ENCODE measurements at places on chromosomes 3 and 15. TPM values are rescaled to one million over a fixed set of nuclear protein-coding genes. Genes with fewer than 3 reads are reported as not detected.
A peak's percentile ranks its signal among the peaks of the same experiment; 100 is the strongest.

SAXO2 gene
- total RNA-seq, result 14.3 TPM

HCLS1 gene
- total RNA-seq, result 350 TPM

C3orf52 gene
- 9.2 TPM for total RNA-seq

PPIP5K1 gene
- total RNA-seq, result 24.3 TPM

ZBBX gene
- not detected for total RNA-seq

PDE8A gene
- 17.0 TPM for total RNA-seq

WDR93 gene
- total RNA-seq, result not detected

GLCE gene
- 5.0 TPM for total RNA-seq

- H3K27me3 ChIP-seq, result no peaks in the 10 kb centered on the region
- DNase-seq, result no peak
- no peak overlapping the region for H3K4me3 ChIP-seq
- H3K36me3 ChIP-seq, result no peaks in the 10 kb centered on the region
Observed at GRCh38 chr15:45958924-45959323, 324.1 kb downstream of the SQOR start.

DNA sequence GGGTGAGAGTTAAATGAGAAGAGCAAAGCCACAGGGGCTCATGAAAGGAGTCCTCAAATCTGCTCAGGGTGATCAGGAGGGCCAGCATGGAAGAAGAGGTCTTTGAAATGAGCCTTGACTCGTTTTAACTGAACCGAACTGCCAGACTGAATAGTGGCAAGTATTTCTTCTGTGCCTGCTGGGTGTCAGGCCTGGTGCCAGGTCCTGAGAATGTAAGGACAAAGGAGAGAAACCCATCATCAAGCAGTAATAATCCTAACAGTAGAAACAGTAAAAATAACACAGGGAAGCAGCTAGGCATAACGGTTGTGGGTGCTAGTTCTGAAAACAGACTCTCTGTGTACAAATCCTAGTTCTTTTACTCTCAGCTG, 40.4 kb upstream of the SMAD3 start:
- peaks cover 16% of the 10 kb centered on the region for H3K4me1 ChIP-seq
- no peak overlapping the region for H3K27ac ChIP-seq
- H3K4me3 ChIP-seq, result no peak overlapping the region
- DNase-seq, result no peak
- peaks cover 2% of the 10 kb centered on the region for H3K27me3 ChIP-seq

- H3K4me1 ChIP-seq, result no peaks in the 10 kb centered on the region
- H3K4me3 ChIP-seq, result no peak overlapping the region
- no peaks in the 10 kb centered on the region for H3K36me3 ChIP-seq
- no peak overlapping the region for H3K27ac ChIP-seq
- no peaks in the 10 kb centered on the region for H3K27me3 ChIP-seq
Observed at GRCh38 chr3:78844307-78844706, 923.5 kb downstream of the ROBO1 start.

DNA sequence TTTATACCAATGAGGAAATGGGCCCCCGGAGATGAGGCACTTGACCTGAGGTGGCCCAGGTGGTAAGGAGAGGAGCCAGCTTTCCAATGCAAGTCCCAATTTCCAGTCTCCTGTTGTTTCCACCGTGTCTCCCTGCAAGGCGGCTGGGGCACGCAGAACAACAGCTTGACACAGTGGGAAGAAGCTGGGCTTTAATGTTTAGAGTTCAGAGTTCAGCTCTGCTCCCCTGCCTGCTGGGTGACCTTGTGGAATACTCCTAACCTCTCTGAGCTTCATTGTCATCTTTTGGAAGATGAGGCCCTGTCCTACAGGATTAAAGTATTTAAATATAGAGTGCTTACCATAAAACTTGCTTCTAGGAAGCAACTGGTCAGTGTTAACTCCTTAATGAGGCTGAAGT, 80.3 kb downstream of the SMAD3 start:
- H3K27me3 ChIP-seq, result no peaks in the 10 kb centered on the region
- H3K4me3 ChIP-seq, result no peak overlapping the region
- no peak for DNase-seq
- H3K27ac ChIP-seq, result no peak overlapping the region

DNA sequence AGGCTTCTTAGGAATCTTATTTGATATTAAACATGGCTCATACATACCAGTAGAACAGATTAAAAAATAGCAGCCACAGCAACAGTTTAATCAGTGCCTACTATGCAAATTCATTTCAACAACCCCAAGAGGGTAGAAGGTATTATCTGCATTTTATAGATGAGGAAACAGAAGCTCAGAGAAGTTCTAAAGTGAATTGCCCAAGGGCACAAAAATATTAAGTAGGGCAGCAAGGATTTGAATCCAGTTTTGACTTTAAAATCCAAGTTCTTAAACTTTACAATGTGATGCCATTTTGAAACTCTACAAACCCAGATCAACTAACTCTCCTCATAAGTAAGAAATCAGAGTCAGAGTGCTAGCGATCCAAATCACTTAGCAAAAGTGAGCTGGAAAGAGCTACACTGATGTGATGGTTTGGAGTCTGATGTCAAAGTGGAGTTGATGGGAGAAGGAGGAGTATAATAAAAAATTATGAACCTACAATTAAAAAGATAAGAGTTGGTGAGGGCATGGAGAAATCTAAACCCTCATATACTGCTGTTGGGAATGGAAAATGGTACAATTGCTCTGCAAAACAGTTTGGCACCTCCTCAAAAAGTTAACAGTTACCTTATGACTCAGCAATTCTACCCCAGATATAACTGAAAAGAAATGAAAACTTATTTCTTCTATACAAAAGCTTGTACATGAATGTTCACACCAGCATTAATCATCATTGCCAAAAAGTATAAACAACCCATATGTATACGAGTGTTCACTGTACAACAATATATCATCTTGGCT, 51.0 kb upstream of the PLXND1 start:
- H3K27ac ChIP-seq, result no peak overlapping the region
- peaks cover 4% of the 10 kb centered on the region for H3K36me3 ChIP-seq
- no peaks in the 10 kb centered on the region for H3K27me3 ChIP-seq
- peaks cover 19% of the 10 kb centered on the region for H3K4me1 ChIP-seq

DNA sequence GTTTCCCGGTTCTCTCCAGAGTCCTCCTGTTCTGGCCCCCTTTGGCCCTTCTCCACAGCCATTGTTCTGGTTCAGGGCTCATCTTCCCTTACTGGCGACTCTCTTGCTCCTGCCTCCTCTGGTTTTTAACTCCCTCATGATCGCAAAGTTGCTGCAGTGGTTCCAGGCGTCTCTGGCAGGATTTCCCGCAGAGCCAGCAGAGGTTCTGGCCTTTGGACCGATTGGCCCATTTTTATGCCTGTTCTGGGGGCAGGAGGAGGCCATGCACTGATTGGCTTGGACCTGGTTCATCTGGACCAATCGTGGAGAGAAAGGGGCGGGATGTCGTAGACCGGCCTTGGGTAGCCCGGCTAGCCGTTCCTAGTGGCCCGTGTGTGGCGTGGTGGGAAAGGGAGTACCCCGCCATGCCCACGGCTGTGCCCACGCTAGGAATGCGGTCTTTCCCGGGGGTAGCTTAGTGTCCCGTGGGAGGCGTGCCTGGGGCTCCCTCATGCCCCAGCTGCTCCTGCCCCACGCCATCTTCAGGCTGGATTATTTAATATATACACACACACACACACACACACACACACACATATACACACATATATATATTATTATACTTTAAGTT, 113.4 kb downstream of the FBLN2 start:
- peaks cover 7% of the 10 kb centered on the region for H3K27me3 ChIP-seq
- no peaks in the 10 kb centered on the region for H3K36me3 ChIP-seq
- no peak overlapping the region for H3K4me3 ChIP-seq
- peaks cover 2% of the 10 kb centered on the region for H3K4me1 ChIP-seq
- H3K27ac ChIP-seq, result no peak overlapping the region

GRCh38 chr3:194880940-194881925, 195.6 kb downstream of the FAM43A start:
- H3K27me3 ChIP-seq, result no peaks in the 10 kb centered on the region
- no peak overlapping the region for H3K27ac ChIP-seq
- peaks cover 14% of the 10 kb centered on the region for H3K4me1 ChIP-seq
- no peak for DNase-seq
- no peak overlapping the region for H3K4me3 ChIP-seq
- no peaks in the 10 kb centered on the region for H3K36me3 ChIP-seq

DNA sequence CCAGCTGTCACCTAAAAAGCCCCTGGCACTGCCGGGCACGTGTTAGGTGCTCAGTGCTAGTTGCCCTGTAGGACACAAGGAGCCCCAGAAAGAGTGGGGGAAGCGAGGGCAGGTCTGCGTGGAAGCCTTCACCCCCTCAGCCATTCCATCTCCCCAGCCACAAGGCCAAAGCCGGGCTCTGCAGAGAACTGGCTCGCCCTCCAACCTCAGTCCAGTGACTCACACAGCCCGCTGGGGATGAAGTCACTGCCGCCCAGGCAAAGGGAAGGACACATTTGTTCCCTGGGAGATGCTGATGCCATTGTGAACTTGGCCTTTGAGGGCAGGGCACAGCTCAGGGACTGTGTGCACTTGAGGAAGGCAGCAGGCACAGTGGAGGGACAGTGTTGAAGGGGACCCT, 48.1 kb downstream of the IQSEC1 start:
- no peak overlapping the region for H3K4me3 ChIP-seq
- no peaks in the 10 kb centered on the region for H3K27me3 ChIP-seq
- H3K4me1 ChIP-seq, result peaks cover 2% of the 10 kb centered on the region
- no peaks in the 10 kb centered on the region for H3K36me3 ChIP-seq
- no peak for DNase-seq

- H3K36me3 ChIP-seq, result peaks cover 70% of the 10 kb centered on the region
- H3K4me3 ChIP-seq, result no peak overlapping the region
- H3K27ac ChIP-seq, result no peak overlapping the region
- no peak for DNase-seq
- H3K27me3 ChIP-seq, result no peaks in the 10 kb centered on the region
Observed at GRCh38 chr3:177045222-177045621, 152.1 kb downstream of the TBL1XR1 start.

DNA sequence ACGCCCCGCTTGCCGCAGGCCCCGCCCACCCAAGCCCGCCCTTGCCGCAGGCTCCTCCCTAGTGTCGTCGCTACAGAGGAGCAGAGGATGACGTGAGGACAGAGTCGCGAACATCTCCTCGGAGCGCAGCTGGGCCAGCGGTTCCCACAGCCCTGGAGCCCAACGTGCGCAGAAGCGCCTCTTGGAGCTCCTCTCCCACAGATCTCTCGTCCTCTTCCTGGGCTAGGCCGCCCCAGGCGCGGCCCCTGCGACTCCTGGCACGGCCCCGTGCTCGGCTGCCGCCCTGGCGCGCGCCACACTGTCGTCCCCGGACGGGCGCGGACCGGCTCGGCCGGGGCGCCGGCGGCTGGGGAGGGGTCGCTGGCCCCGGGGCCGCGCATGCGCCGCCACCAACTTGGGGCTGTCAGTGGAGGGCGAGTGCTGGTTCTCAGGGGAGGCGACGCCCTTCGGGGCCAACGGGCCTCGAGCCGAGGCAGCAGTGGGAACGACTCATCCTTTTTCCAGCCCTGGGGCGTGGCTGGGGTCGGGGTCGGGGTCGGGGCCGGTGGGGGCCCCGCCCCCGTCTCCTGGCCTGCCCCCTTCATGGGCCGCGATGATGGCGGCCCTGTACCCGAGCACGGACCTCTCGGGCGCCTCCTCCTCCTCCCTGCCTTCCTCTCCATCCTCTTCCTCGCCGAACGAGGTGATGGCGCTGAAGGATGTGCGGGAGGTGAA, at the start of gene TRPC1:
Gene TRPC1, plus strand, starts transcription at position 67 of the 714 bp plus-strand sequence. Its CDS starts 526 bp downstream, at position 593.
- DNase-seq, result peak; percentile 39
- peak within 1 kb of the TSS; percentile 89 for H3K27ac ChIP-seq
- peaks cover 66% of the 10 kb centered on the region for H3K27me3 ChIP-seq
- H3K36me3 ChIP-seq, result peaks cover 2% of the 10 kb centered on the region
- peaks cover 14% of the 10 kb centered on the region for H3K4me1 ChIP-seq

- no peak for DNase-seq
- no peak overlapping the region for H3K27ac ChIP-seq
- peaks cover 20% of the 10 kb centered on the region for H3K27me3 ChIP-seq
- H3K36me3 ChIP-seq, result peaks cover 1% of the 10 kb centered on the region
- H3K4me1 ChIP-seq, result no peaks in the 10 kb centered on the region
- no peak overlapping the region for H3K4me3 ChIP-seq
Observed at GRCh38 chr3:12253516-12254343, 35.1 kb upstream of the PPARG start.

- no peaks in the 10 kb centered on the region for H3K27me3 ChIP-seq
- DNase-seq, result no peak
- H3K27ac ChIP-seq, result peak overlapping the region; percentile 77
- peaks cover 10% of the 10 kb centered on the region for H3K4me1 ChIP-seq
- H3K36me3 ChIP-seq, result no peaks in the 10 kb centered on the region
Observed at GRCh38 chr3:27680517-27681246, 41.4 kb downstream of the EOMES start.

DNA sequence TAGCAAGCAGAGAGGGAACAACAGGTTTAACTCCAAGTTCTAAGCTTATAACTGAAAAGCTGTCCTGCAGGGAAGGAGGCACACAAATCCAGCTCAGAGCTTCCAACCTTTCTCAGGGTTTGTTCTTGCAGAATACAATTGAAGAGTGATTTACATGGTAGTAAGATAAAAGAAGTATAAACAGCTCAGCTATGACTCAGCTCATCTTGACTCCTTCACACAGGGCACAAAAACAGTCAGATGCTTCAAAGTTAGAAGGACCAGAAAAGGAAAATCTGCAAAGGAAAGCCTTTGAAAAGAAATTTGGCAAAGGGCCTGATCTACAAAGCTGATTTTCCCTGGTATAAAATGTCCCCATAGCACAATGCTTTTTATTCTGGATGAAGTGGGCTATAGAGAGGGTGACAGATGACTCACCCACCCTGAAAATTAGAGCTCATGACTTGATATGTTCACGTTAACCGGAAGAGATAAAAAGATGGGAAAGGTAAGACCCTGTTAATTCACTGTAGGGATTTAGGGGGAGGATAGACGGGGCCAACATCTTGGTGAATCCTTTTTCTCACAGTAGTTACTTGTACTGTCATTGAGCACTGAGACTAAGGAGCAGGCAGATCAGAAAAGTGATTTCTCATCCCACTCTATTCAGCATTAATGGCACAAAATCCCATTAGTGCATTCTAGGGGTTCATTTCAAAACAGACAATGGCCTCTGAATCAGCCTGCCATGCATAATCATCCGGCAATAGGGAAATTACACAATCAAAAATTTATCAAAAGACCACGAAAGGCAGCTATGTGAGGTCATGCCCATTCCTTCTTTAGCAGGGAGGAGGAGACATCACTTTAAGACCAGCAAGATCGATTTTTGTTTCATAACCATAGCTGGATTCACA, 143.5 kb downstream of the GAP43 start:
- H3K36me3 ChIP-seq, result no peaks in the 10 kb centered on the region
- DNase-seq, result no peak
- peaks cover 2% of the 10 kb centered on the region for H3K27me3 ChIP-seq
- no peak overlapping the region for H3K27ac ChIP-seq
- no peaks in the 10 kb centered on the region for H3K4me1 ChIP-seq

- H3K27ac ChIP-seq, result no peak overlapping the region
- H3K27me3 ChIP-seq, result no peaks in the 10 kb centered on the region
- no peak overlapping the region for H3K4me3 ChIP-seq
- no peaks in the 10 kb centered on the region for H3K4me1 ChIP-seq
- H3K36me3 ChIP-seq, result peaks cover 16% of the 10 kb centered on the region
Observed at GRCh38 chr3:158233791-158234190, 123.9 kb downstream of the RSRC1 start.

DNA sequence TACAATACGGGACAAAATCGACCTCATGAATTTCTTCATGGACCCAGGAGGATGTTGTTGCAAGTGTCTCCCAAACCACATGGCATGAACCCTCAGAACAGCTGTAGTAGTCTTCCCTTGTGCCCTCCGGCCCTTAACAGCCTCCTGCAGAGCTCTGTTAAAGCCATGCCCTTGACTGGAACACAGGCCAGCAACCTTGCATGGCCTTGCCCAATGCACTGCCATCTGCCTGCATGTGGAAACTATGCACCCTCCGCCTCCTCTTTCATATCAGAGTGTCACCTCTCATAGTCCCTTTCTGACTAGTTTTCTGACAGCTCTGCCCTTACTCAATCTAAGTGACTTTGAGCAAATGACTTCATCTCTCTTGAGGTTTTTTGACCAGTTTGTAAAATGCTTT, 39.4 kb upstream of the TRIM71 start:
- peaks cover 16% of the 10 kb centered on the region for H3K36me3 ChIP-seq
- no peak overlapping the region for H3K4me3 ChIP-seq
- no peak overlapping the region for H3K27ac ChIP-seq
